ENCODE measurements at places on chromosomes 7 and 10. TPM values are rescaled to one million over a fixed set of nuclear protein-coding genes. Genes with fewer than 3 reads are reported as not detected.

The SPDYE2 gene
- total RNA-seq: not detected

The AOAH gene
- 0.51 TPM for total RNA-seq

The CCDC3 gene
- 0.14 TPM for total RNA-seq

The ACSL5 gene
- total RNA-seq: 3.3 TPM

The FAM20C gene
- total RNA-seq: 84.2 TPM

The AEBP1 gene
- 78.4 TPM for total RNA-seq

The LRIT2 gene
- not detected for total RNA-seq

The SNX10 gene
- total RNA-seq: 18.8 TPM

The GPRIN2 gene
- total RNA-seq: 9.1 TPM

The SDK1 gene
- 2.6 TPM for total RNA-seq

The PIP gene
- total RNA-seq: not detected

The NYAP1 gene
- total RNA-seq: 0.72 TPM

The NRAP gene
- not detected for total RNA-seq

The EPHB6 gene
- 0.75 TPM for total RNA-seq

The ANKRD61 gene
- not detected for total RNA-seq

The AMPH gene
- 0.07 TPM for total RNA-seq

The RPEL1 gene
- total RNA-seq: 0.07 TPM

The AZGP1 gene
- total RNA-seq: not detected

The GSTO2 gene
- 9.5 TPM for total RNA-seq

The AKR1C8 gene
- not detected for total RNA-seq

The PSAP gene
- total RNA-seq: 614 TPM

The LRRN3 gene
- not detected for total RNA-seq

The ZNF804B gene
- not detected for total RNA-seq

The PRKCQ gene
- total RNA-seq: 4.5 TPM

The FAM25G gene
- total RNA-seq: not detected

The PPA1 gene
- total RNA-seq: 299 TPM

The LAMB1 gene
- 220 TPM for total RNA-seq

The HMX2 gene
- not detected for total RNA-seq

The BMS1 gene
- 17.4 TPM for total RNA-seq

The ABCB1 gene
- total RNA-seq: 13.3 TPM

The SLC26A4 gene
- total RNA-seq: 0.43 TPM

The ACSM6 gene
- not detected for total RNA-seq

The CYP2C19 gene
- not detected for total RNA-seq

The RELN gene
- total RNA-seq: 1.2 TPM

The PDIA4 gene
- 307 TPM for total RNA-seq

The GNGT1 gene
- total RNA-seq: not detected

The GTF2IRD2 gene
- 2.8 TPM for total RNA-seq

The HGF gene
- not detected for total RNA-seq

The SUN3 gene
- total RNA-seq: not detected

The RINT1 gene
- 13.5 TPM for total RNA-seq

The GRID2IP gene
- total RNA-seq: not detected

The OGDHL gene
- 0.36 TPM for total RNA-seq

The SEMA4G gene
- total RNA-seq: 1.2 TPM

The HOXA5 gene
- 20.1 TPM for total RNA-seq

The RSPH10B gene
- 0.23 TPM for total RNA-seq

The CDHR3 gene
- total RNA-seq: 0.17 TPM

The NPS gene
- total RNA-seq: not detected

The TRPV5 gene
- not detected for total RNA-seq

The PDE6C gene
- not detected for total RNA-seq

The COX15 gene
- 26.8 TPM for total RNA-seq

The GPR26 gene
- total RNA-seq: not detected

Data from epithelial cell of proximal tubule (primary cell).